ENCODE measurements at places on chromosomes 12 and 14. TPM values are rescaled to one million over a fixed set of nuclear protein-coding genes. Genes with fewer than 3 reads are reported as not detected.

DBX2 gene
- not detected for polyA plus RNA-seq

PTGER2 gene
- not detected for polyA plus RNA-seq

CABP1 gene
- polyA plus RNA-seq = not detected

- H3K4me3 ChIP-seq = no peak overlapping the region
- no peaks in the 10 kb centered on the region for H3K36me3 ChIP-seq
- DNase-seq = no peak
- no peaks in the 10 kb centered on the region for H3K4me1 ChIP-seq
- H3K27ac ChIP-seq = no peak overlapping the region
These were observed 89.5 kb downstream of the FBXO33 start for GRCh38 chr14:39342768-39343167.

DNA sequence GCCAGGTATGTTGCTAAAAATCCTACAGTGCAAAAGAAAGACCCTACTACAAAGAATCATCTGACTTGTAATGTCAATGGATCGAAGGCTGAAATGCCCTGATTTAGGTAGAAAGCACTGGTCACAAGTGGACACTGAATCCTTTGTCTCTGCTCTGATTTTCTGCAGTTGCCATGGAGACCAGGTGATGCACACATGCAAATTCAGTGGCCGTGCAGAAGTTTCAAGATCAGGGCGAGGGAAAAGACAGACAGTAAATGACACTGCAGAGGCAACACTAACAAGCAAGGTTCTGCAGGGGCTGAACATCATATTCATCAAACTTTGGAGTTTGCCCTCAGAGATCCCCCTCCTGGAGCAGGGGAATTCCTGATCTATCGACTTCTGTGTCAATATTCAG is 370.3 kb upstream of the TMEM132C start:
- H3K27me3 ChIP-seq = no peaks in the 10 kb centered on the region
- no peak for DNase-seq
- H3K27ac ChIP-seq = no peak overlapping the region
- H3K36me3 ChIP-seq = no peaks in the 10 kb centered on the region

GRCh38 chr12:117240081-117240755 is 49.9 kb upstream of the FBXO21 start:
- no peaks in the 10 kb centered on the region for H3K36me3 ChIP-seq
- H3K4me1 ChIP-seq = no peaks in the 10 kb centered on the region
- H3K4me3 ChIP-seq = no peak overlapping the region
- no peaks in the 10 kb centered on the region for H3K27me3 ChIP-seq

DNA sequence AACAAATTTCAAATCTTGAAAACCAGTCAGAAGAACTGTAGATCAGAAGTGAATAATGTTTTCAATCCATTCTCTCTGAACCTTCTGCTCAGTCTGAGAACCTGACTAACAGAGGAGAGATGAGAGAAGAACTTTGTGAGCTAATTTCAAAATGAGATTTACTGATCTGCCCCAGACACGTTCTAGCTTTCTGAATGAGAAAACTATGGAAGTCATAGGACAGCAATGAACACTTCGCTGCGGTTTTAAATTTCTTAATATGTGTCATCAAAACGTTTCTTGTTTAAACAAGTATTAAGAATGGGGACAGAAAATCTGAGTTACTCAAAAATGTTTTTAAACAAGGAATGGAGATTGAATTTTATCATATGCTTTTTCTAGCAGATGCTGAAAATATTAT is 66.6 kb upstream of the FAR2 start:
- no peaks in the 10 kb centered on the region for H3K4me1 ChIP-seq
- no peak overlapping the region for H3K27ac ChIP-seq
- H3K27me3 ChIP-seq = peaks cover 3% of the 10 kb centered on the region

- no peaks in the 10 kb centered on the region for H3K4me1 ChIP-seq
- H3K36me3 ChIP-seq = peaks cover 3% of the 10 kb centered on the region
- H3K27me3 ChIP-seq = no peaks in the 10 kb centered on the region
- H3K4me3 ChIP-seq = no peak overlapping the region
These were observed 93.8 kb downstream of the TRAFD1 start for GRCh38 chr12:112219195-112219594.

DNA sequence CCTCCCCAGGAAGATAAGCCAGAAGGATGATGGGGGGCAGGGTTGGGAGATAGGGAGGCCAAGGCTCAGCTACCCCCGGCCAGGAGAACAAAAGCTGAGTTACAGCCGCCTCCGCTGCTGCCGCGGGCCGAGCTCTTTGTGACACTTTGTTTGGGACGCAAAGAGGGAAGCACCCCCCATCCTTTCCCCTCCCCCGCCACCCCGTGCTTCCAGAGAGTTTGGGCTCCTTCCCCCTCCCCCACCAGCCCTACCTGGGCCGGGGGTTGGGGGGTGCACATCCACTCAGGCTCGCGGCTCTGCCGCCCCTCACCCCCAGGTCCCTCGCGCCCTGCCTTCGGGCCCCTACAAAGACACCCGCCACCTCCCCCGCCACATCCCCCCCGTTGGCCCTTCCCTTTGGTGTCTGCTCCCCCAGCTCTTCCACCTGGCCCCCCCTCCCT is 799 bp downstream of the ZNF219 start:
- no peak overlapping the region for H3K27ac ChIP-seq
- no peak for DNase-seq
- H3K4me1 ChIP-seq = peaks cover 12% of the 10 kb centered on the region

GRCh38 chr12:51926064-51926632 is 18.8 kb downstream of the ACVRL1 start:
- H3K27me3 ChIP-seq = no peaks in the 10 kb centered on the region
- peak; percentile 98 for DNase-seq
- peaks cover 54% of the 10 kb centered on the region for H3K4me1 ChIP-seq
- H3K27ac ChIP-seq = peak overlapping the region; percentile 99

DNA sequence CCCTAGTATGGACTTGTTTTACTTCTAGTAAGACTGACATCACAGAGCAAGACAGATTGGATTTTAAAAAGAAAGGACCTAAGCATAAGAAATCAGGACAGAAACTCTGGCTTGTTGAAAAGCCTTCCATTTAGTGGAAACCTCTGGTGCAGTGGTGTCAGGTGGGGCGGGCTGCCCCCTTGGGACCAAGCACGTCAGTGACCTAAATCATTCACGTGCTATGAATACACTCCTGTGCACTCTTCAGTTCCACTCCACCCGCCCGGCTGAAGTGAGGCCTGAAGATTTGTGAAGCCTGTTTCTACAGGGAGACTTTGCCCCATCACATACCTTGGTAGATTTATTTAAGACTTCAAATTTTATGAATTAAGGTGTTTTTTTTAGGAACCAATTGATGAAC is 58.2 kb upstream of the STRN3 start:
- no peaks in the 10 kb centered on the region for H3K4me1 ChIP-seq
- no peak overlapping the region for H3K27ac ChIP-seq
- no peak for DNase-seq
- no peaks in the 10 kb centered on the region for H3K27me3 ChIP-seq
- no peak overlapping the region for H3K4me3 ChIP-seq

- H3K4me1 ChIP-seq = no peaks in the 10 kb centered on the region
- H3K36me3 ChIP-seq = no peaks in the 10 kb centered on the region
- H3K4me3 ChIP-seq = no peak overlapping the region
- H3K27me3 ChIP-seq = peaks cover 8% of the 10 kb centered on the region
- no peak overlapping the region for H3K27ac ChIP-seq
These were observed 25.6 kb upstream of the DBX2 start for GRCh38 chr12:45076417-45077026.

- DNase-seq = no peak
- no peaks in the 10 kb centered on the region for H3K36me3 ChIP-seq
- no peak overlapping the region for H3K27ac ChIP-seq
- H3K27me3 ChIP-seq = peaks cover 51% of the 10 kb centered on the region
- H3K4me1 ChIP-seq = no peaks in the 10 kb centered on the region
These were observed 1.7 kb downstream of the PRMT8 start for GRCh38 chr12:3492793-3493042.

- peaks cover 4% of the 10 kb centered on the region for H3K27me3 ChIP-seq
- no peak for DNase-seq
- H3K27ac ChIP-seq = no peak overlapping the region
- no peak overlapping the region for H3K4me3 ChIP-seq
- no peaks in the 10 kb centered on the region for H3K4me1 ChIP-seq
- H3K36me3 ChIP-seq = no peaks in the 10 kb centered on the region
These were observed 163.3 kb upstream of the DIO3 start for GRCh38 chr14:101398011-101398410.

GRCh38 chr12:113239811-113240331 is 18.6 kb downstream of the TPCN1 start:
- no peaks in the 10 kb centered on the region for H3K36me3 ChIP-seq
- H3K27ac ChIP-seq = no peak overlapping the region
- no peak overlapping the region for H3K4me3 ChIP-seq
- H3K4me1 ChIP-seq = peaks cover 24% of the 10 kb centered on the region
- DNase-seq = no peak
- H3K27me3 ChIP-seq = no peaks in the 10 kb centered on the region

GRCh38 chr12:97939156-97939555 is 476.6 kb downstream of the RMST start:
- no peak for DNase-seq
- H3K4me3 ChIP-seq = no peak overlapping the region
- no peaks in the 10 kb centered on the region for H3K4me1 ChIP-seq
- no peaks in the 10 kb centered on the region for H3K36me3 ChIP-seq

DNA sequence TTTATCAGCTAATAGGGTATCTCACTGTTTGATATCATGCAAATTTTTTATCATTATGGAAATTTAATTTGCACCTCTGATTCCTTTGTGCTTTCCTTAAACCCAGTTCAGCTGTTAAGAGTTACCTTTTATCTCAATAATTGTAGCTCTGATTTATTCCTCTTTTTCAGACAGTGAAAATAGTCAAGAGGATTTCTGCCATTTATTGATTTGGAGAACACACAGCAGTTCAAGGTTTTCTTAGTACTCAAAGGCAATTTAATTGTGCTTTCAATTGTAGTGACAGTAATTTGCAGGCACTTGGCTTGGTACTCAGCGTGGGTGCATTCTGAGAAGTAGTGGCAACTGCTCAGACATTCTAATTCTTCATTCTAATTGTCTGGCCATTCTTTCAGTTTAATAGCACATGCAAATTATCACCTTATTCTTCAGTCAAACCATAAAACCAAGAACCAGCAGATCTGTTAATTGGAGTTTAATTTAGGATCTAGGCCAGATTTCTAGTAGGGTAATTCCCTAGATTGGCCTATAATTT is 709.3 kb downstream of the RPS29 start:
- no peaks in the 10 kb centered on the region for H3K36me3 ChIP-seq
- H3K4me3 ChIP-seq = no peak overlapping the region
- H3K27ac ChIP-seq = no peak overlapping the region
- no peaks in the 10 kb centered on the region for H3K27me3 ChIP-seq

- no peaks in the 10 kb centered on the region for H3K27me3 ChIP-seq
- no peak for DNase-seq
- H3K4me1 ChIP-seq = no peaks in the 10 kb centered on the region
- no peak overlapping the region for H3K4me3 ChIP-seq
These were observed 457.4 kb upstream of the DCN start for GRCh38 chr12:91640021-91640420.

- H3K4me1 ChIP-seq = no peaks in the 10 kb centered on the region
- H3K36me3 ChIP-seq = no peaks in the 10 kb centered on the region
- H3K4me3 ChIP-seq = no peak overlapping the region
- no peak for DNase-seq
- H3K27me3 ChIP-seq = no peaks in the 10 kb centered on the region
These were observed 44.9 kb upstream of the RIC8B start for GRCh38 chr12:106729611-106730010.

DNA sequence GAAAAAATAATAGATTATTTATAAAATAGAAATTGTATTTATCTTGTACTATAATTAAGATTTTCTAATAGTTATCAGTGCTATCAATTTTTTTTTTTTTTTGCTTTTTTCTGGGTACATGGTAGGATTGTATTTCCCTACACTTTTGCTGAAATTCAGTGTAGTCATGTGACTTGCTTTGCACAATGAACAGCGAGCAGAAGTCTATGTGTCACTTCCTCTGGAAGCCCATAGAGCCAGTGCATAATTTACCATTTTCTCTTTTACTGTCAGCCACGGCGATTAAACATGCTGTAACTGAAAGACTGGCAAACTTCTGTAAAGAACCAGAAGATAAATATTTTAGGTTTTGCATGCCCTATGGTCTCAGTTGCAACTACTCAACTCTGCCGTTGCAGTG is 80.8 kb upstream of the PPP1R12A start:
- H3K36me3 ChIP-seq = no peaks in the 10 kb centered on the region
- no peak for DNase-seq
- no peak overlapping the region for H3K4me3 ChIP-seq

DNA sequence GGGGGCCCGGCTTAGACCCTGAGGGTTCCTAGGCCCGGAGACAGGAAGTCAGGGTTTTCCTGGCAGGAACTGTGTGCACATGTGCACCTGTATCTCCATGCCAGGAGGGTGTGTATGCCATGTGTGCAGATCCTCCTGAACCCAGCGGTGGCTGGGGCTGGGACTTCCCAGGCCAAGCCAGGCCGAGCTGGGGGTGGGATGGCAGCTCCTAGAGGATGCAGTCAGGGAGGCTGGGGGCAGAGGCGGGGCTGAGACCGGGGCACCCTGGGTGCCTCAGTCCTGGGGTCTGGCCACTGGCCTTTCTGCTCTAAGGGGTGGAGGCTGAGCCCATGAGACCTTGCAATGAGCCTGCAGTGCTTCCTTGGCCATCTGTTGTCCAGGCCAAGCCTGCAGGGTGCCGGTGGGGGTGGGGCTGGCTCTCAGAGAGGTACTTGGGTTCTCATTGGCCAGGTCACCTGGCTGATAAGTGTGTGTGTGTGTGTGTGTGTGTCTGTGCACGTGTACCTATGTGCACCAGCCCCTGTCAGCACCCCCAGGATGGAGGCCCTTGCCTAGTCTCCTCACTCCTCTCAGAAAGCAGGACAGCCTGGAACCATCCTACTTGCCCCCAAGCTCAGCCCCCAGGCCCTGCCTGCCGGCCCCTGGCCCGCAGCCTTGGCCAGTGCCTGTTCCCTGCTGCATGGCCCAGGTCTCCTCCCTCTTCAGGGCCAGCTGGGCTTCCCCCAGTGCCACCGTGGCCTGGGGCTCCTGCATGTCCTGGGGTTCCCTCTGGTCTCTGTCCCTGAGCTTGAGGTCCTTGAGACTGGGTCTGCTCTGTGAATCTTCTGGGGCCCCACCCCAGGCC is 10.6 kb upstream of the TNFAIP2 start:
- no peaks in the 10 kb centered on the region for H3K36me3 ChIP-seq
- DNase-seq = no peak
- H3K27ac ChIP-seq = no peak overlapping the region
- no peak overlapping the region for H3K4me3 ChIP-seq
- H3K4me1 ChIP-seq = peaks cover 6% of the 10 kb centered on the region

GRCh38 chr12:113464452-113464775 is 7.3 kb downstream of the LHX5 start:
- no peaks in the 10 kb centered on the region for H3K36me3 ChIP-seq
- no peak for DNase-seq
- H3K4me1 ChIP-seq = no peaks in the 10 kb centered on the region
